ENCODE measurements at places on chromosomes 5 and 9.

GRCh38 chr5:168531191-168531590, 2.1 kb downstream of the FBLL1 start:
- no peak for DNase-seq

- no peak for DNase-seq
Observed at GRCh38 chr9:116066221-116066620, 87.4 kb upstream of the PAPPA start.

- no peak for DNase-seq
Observed at GRCh38 chr9:106616026-106616425, 246.9 kb upstream of the ZNF462 start.

- no peak for DNase-seq
Observed at GRCh38 chr5:125338440-125339174, 592.2 kb upstream of the ZNF608 start.

DNA sequence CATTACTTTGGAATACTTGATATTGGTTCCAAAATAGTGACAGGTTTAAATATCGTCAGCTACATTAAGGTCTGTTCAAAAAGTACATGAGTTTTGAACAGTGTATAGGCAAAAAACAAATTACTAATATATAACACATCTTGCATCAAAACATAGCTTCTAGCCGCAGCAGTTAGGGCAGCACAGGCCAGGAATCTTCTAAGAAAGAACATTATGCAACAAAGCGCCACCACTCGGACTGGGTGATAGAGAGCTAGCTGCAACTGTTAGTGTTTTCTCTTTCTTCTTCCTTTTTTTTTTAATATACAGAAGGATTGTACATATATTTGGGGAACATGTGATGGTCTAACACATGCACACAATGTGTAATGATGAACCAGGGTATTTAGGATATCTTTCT, 504.5 kb downstream of the NR2F1-AS1 start:
- no peak for DNase-seq

DNA sequence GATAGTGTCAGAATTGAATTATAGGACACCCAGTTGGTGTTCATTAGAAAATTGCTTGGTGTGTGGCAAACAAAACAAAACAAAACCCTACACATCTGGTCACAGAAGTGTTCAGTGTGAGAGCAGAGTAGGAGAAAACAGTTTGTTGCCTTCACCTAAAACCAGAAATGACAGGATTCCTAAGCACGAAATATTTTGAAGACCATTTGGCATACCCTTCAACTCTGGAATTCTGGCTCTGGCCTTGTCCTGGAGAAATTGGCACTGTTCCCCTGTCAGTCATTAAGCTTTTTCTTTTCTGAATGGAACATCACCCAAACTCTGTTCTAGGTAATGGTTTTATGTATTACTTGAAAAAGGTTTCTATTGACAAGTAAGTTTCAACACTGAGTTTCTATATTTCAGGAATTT, 110.2 kb upstream of the PCA3 start:
- no peak for DNase-seq

DNA sequence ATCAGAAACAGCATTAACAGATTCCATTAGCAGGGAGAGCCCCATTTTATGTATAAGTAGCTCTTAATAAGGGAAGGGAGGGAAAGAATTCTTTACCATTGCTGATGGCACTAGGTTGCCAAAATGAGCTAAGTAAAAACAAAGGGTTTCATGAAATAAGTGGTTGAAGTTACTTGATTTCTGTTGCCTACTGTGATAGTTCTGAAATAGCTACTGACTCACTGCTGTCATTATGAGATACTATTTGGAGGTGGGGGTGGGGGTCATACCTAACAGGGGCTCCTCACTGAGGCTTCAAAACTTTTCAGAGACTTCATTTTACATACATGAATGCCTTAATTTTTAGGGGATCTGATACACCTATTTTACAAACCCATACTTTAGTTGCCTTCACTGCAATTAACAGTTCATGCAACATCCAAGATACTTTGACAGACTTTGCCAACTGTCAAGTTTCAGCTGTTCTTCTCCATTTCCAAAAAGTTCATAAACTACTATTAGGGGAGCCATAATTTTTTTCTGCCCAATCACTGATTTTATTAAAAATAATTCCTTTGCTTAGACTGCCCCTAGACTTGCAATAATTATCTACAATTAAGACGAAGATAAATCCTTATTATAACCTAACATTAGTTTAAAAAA, 4.6 kb downstream of the HOMER1 start:
- DNase-seq = no peak

- no peak for DNase-seq
Observed at GRCh38 chr5:143033535-143034250, 263.5 kb downstream of the ARHGAP26 start.

All from GM13977 (cell line).